Right renal pelvis (tissue), 4 donors: ENCODE measurements at places on chromosomes 2 and 18. TPM values are rescaled to one million over a fixed set of nuclear protein-coding genes. Genes with fewer than 3 reads are reported as not detected.
A peak's percentile ranks its signal among the peaks of the same experiment; 100 is the strongest.

EN1 gene
- polyA plus RNA-seq, result not detected

DSC3 gene
- polyA plus RNA-seq, result 3.8 TPM

DNA sequence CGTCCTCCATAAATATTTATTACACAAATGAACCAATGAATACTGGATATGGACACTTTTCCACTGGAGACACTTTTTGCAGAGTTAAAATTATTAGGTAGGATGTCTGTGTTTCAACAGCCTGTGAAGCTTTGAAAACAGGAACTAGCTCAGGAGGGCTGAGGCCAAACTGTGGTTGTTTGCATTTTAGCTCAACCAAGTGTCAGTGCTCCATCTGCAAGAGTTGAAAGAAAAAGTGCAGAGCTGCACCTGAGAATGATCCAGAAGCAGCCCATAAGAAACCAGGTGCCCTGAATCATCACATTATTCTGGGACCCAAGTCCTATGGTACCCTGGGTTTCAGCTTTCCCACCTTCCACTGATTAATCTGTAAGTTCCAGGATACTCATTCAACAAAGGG is 180.4 kb downstream of the TRIB2 start:
- DNase-seq, result no peak

LBH gene
- polyA plus RNA-seq, result 126 TPM

DNA sequence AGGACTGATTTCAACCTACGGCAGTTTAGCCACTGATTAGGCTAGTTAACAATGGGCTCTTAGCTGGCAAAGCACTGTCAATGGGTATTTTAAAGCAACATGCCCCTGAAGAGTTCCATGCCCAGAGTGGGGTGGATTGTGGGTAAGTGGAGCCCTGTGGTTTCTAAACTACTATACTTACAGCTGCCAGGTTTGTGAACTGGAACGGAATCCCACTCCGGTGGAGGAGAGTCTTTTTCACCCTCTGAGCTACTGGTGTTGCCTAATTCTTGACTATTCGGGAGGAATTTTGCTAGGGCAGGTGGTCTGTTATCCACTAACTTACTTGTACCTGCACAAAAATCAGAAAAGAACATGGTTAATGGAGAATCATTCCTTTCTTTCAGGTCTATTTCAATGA is 52.6 kb downstream of the ZAP70 start:
- no peak for DNase-seq

GALR1 gene
- 0.10 TPM for polyA plus RNA-seq

MERTK gene
- polyA plus RNA-seq, result 24.6 TPM

DNA sequence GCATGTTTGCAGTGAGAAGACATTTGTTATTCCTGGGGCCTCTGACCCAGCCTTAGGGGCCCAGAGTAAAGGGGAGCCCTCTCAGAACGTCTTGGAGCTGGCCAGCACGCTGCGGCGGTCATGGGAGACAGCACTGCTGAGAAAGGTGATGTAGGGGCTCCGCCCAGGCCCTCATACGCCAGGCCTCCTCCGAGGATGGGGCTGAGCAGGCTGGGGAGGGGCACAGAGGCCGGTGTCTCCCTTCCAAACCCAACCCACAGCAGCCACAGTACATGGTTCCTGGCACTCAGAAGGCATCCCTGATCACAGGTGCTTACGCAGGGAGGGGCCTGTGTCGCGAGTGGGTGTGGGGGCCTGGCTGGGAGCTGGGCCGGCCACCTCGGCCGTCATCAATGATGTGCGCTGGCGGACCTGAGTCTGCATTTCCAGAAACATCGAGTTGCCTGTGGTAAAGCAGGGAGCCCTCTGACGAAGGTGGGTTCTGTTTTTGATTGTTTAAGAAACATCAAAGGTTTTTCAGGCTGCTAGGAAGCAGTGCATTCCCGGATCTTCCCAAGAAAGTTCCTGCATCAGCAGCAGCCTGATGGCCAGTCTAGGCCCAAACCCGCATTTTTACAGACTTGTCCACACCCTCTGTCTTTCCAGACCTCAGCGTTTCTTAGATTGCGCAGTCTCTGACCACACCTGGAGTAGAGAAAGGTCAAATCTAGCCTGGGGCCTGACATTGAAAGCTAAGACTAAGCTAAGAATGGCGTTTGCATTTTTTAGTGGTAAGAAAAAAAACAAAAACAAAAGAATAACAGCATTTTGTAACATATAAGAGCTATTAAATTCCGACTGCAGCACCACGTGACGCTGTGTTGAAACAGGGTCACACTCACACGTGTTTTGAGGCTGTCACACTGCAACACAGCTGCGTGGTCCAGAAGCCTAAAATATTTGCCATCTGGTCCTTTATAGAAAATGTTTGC is 51.2 kb upstream of the PXDN start:
- no peak for DNase-seq

DNA sequence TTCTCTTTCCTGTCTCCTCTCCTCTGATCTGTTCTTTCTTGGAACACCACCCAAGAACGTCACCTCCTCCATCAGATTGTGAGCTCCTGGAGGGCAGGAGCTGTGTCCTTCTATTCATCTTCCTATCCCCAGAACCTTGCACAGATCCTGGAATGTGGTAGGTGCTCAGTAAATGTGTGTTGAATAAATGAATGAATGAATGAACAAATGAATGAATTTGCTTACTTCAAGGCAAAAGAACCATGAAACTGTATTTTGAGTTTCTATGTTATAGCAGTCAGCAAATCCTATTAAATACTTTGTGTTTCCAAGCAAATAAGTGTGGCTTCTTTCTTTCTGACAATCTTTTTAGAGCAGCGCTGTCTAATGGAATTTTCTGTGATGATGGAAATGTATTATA is 14.8 kb downstream of the FABP1 start:
- DNase-seq, result no peak

- no peak for DNase-seq
These were observed 199.2 kb downstream of the ICOS start for GRCh38 chr2:204135752-204136151.

- no peak for DNase-seq
These were observed 40.3 kb downstream of the COPS9 start for GRCh38 chr2:240095556-240096523.

IDH1 gene
- 96.6 TPM for polyA plus RNA-seq

DNA sequence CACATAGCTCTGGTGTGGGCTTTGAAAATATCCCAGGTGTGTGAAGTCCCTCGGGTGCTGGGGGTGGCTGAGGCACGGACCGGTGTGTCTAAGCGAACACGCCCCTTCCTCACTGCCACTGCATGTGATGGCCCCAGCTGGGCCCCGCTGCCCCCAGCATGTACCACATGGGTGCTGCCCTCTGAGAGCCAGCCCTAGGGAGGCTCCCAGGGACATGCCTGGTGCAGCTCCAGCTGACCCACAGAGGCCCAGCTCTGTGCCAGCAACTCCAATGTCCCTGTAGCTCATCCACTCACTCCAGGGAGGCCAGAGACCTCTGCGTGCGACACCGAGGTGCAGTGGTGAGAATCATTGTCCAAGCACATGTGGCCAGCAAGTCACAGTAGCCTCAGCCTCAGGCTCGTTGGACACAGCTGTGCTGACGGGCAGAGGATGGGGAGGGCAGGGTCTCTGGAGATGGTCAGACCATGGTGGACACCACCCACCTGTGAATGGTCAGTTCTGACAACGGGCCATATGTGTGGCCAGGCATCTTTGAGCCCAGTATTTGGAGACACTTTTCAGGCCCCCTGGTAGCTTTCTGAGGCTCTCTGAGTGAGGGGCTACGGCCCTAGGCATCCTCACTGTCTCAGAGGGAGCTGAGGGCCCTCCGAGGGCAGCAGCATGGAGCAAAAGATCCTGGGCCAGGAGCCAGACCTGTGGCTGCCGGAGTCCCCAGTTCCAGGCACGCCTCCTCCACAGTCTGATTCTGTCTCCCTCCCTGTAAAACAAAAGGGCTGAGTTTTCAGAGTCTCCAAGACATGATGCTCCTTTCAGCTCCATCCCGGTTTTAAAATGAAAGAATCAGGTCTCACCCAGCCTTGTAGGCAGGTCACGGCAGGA is 220.7 kb downstream of the NDUFA10 start:
- no peak for DNase-seq

- DNase-seq, result no peak
These were observed 15.8 kb upstream of the PRSS56 start for GRCh38 chr2:232504438-232504837.

GRCh38 chr2:31270822-31271231 is 36.9 kb downstream of the EHD3 start:
- DNase-seq, result no peak

REG3A gene
- polyA plus RNA-seq, result not detected

DNA sequence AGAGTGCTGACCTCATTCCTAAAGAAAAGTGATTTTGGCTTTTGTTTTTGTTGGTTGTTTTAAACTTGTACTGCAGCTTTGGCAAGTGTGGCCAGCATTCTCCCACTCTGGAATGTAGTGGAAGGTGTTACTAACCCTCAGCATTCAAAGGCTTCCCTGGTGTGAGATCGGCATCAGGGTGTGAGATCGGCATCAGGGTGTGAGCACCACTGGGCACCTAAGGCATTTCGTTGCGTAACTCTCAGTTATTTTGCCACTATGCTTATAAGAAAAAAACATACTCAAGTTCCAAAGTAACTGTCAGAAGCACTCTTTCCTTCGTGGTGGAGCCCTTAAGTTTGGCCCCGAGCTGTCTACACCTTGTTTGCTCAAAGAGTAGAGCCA is 1.7 kb downstream of the CYBRD1 start:
- DNase-seq, result no peak

DNA sequence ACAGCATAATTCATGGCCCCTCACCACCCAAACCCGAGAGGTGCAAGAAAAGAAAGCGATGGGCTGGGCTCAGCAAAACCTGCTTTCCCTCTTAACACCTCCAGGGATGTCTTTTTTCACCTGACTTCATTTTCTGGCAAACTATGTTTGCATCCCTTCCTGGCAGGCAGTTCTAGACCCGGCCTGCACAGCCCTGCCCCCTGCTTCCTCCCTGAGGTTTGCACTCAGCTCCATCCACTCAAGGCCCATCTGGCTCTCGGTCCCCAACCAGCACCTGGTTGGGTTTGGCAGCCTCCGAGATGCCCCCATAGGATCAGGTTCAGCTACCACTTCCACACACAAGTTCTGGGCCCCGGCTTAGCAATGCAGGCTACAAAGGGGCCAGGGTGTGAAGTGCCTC is 185.7 kb downstream of the SMAD7 start:
- DNase-seq, result no peak

GRP gene
- polyA plus RNA-seq, result 0.93 TPM

DNA sequence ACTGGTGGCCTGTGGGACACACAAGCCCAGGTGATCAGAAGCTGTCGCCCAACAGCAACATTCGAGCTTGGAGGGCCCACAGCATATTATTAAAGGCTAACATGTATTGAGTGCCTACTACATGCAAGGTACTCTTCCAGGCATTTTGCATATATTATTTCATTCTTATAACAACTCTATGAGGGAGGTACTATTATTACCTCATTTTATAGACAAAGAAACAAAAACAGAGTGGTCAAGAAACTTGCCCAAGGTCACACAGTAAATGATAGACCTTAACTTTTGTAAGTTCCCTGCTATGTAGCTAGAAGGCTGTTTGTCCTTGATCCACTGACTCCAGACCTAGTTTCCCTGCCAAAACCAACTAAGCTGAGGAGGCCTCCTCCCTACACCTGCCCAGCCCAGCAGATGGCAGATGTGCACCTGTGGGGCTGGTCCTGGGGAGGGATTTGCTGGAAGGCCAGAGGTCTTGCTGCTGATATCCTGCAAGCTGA is 35.7 kb downstream of the KANSL3 start:
- no peak for DNase-seq

LHCGR gene
- 0.29 TPM for polyA plus RNA-seq

GRCh38 chr2:6967301-6967700 is 50.1 kb downstream of the RNF144A start:
- DNase-seq, result no peak

SLC30A3 gene
- 7.6 TPM for polyA plus RNA-seq

ERMN gene
- 0.06 TPM for polyA plus RNA-seq

SULT1C4 gene
- polyA plus RNA-seq, result 47.9 TPM

IL1RL2 gene
- 1.4 TPM for polyA plus RNA-seq

CCDC74B gene
- 10.8 TPM for polyA plus RNA-seq

- peak; percentile 39 for DNase-seq
These were observed 28.0 kb downstream of the KIF1A start for GRCh38 chr2:240791821-240792628.

INHBB gene
- polyA plus RNA-seq, result not detected

GRCh38 chr2:127175751-127176354 is 44.2 kb downstream of the CYP27C1 start:
- DNase-seq, result no peak

NEB gene
- polyA plus RNA-seq, result 7.9 TPM

DNA sequence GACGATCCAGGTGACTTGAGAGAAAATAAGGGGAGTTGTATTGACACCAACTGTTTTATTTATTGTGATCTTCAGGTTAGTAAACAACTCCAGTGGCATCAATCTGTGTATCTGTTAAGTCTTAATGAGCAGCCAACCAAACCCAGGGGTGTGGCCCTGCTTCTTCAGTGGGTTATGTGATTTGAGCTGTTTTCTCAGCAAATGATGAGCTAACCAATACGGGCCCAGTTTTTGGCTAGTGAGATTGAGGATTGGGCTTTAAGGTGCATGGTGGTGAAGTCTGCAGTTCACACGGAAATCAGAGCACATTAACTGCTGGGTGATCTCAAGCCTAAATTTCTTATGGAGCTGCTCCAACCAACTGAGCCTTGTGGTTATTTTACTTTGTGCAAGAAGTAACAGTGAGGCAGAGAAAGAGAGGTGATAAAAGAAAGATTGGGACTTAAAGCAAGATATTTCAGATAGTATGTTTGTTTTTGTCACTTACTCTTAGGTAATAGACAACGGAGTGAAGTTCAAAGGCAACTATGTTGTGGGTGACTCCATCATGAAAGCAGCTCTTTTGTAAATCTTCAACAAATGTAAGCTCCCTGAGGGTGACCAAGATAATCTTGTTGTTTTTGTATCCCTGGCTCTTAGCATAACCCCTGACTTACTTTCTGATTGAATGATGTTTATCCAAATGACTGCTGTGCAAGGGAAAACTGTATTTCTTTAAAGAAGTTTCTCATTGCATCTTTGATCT is 2.4 kb downstream of the MTCL1 start:
- DNase-seq, result no peak

ALLC gene
- polyA plus RNA-seq, result 0.23 TPM

DNA sequence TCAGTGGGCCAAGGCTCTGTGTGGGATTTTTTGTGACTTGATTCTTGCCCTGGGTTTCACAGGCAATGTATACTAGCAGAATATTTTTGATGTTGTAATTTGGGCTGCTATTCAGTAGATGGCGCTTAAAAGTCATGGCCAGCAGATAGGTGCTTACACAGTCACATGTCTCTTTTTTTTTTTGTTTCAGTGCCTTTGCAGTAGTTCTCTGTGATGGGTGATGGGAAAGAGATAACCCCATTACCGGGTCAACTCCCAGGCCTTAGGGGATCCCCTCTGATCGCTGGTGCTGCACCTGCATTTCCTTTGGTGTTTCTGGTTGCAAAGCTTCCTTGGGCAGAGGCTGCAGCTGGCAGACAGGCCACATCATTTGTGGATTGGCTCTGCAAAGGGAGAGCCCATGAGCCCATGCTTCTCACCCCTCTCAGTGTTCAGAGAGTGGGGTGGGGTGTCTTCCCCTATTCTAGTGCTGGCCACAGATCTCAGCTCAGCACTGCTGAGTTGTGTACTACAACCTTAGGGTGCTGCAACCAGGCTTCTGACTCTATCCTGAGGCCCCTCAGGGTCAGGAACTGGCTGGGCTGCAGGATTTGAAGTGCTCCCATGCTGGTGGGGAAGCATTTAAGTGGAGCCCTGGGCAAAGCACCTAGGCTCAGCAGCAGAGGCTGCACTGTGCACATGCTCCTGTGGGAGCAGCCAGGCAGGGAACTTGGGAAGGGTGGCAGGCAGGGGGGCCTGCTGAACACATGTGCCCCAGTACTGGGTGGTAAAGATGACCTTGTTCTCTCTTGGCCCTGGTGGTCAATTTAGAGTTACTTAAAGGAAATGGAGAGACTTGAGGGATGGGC is 219.8 kb upstream of the SPHKAP start:
- DNase-seq, result no peak

- no peak for DNase-seq
These were observed 87.3 kb downstream of the INHBB start for GRCh38 chr2:120432976-120433815.
